Activated CD4-positive, alpha-beta T cell treated with anti-CD3 and anti-CD28 coated beads for 24 hours (primary cell): ENCODE measurements at places on chromosomes 3 and 15.

- DNase-seq = no peak
Observed at GRCh38 chr3:99159220-99159762, 257.8 kb upstream of the DCBLD2 start.

DNA sequence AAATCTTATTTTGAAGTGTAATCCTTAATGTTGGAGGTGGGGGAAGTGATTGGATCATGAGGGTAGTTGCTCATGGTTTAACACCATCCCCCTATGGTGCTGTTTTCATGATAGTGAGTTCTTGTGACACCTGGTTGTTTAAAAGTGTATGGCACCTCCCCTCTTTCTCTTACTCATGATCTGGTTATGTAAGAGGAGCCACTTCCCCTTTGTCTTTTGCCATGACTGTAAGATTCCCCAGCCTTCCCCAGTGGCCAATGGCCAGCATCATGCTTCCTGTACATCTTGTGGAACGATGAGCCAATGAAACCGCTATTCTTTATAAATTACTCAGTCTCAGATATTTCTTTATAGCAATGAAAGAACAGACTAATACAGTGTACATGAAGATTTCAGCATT is 39.8 kb upstream of the GMNC start:
- no peak for DNase-seq

DNA sequence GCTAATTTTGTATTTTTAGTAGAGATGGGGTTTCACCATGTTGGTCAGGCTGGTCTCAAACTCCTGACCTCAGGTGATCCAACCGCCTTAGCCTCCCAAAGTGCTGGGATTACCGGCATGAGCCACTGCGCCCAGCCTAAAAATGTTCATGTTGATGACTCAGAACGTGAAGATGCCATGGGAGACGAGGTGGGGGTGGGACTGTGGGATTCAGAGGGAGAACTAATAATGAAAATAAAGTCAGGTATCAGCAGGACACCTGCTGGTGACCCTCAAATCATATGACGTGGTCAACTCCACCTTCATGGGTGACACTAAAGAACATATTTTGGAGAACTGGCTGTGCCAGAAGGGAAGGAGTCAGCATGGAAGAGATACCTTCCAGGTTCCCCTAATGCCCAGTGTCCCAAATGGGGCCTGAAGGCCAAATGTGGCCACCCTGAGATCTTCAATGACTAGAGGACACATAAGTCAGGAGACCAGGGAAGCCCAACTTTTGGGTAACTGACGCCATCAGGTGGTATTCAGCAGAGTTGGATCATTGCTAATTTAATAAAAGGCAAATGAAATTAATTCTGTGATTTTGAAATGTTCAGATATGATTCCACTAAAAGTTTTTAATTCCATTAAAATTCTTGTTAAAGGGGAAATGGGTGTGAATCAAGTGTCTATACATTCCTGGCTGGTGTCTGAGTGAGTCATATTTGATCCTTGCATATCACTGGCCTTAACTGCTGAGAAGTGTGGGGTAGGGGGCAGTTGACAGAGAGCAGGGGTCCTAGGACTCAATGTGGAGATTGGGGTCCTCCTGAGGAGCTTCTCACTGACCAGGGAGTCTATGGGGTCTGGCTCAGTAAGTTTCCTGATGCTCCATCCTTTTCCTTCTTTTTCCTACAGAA is 88.6 kb upstream of the GSK3B start:
- no peak for DNase-seq

DNA sequence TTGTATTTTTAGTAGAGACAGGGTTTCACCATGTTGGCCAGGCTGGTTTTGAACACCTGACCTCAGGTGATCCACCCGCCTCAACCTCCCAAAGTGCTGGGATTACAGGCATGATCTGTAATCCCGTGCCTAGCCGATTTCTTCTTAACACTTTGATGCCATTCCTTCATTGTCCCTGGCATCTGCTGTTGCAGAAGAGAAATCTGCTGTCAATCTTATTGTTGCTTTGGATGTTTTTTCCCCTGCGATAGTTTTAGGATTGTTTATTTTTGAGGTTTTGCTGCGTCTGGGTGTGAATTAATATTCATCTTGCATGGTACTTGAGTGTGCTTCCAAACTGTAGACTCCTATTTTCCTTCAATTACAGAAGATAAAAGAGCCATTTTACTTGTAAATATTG is 99.4 kb upstream of the ADAMTSL3 start:
- no peak for DNase-seq

GRCh38 chr3:33171580-33171979 is 47.0 kb downstream of the SUSD5 start:
- DNase-seq = no peak

GRCh38 chr15:101145362-101145761 is 106.5 kb downstream of the CHSY1 start:
- DNase-seq = no peak

GRCh38 chr15:84833447-84834228 is 16.5 kb downstream of the ALPK3 start:
- no peak for DNase-seq

GRCh38 chr15:68495221-68495950 is 63.4 kb upstream of the ITGA11 start:
- DNase-seq = no peak

GRCh38 chr3:150127011-150127490 is 156.4 kb upstream of the PFN2 start:
- no peak for DNase-seq

- DNase-seq = no peak
Observed at GRCh38 chr15:36210426-36210825, 369.0 kb upstream of the CDIN1 start.

- DNase-seq = no peak
Observed at GRCh38 chr3:152399374-152399773, 130.6 kb downstream of the MBNL1 start.

- no peak for DNase-seq
Observed at GRCh38 chr3:45887285-45887684, 942 bp downstream of the CCR9 start.

- no peak for DNase-seq
Observed at GRCh38 chr3:177590826-177591225, 393.5 kb upstream of the TBL1XR1 start.

DNA sequence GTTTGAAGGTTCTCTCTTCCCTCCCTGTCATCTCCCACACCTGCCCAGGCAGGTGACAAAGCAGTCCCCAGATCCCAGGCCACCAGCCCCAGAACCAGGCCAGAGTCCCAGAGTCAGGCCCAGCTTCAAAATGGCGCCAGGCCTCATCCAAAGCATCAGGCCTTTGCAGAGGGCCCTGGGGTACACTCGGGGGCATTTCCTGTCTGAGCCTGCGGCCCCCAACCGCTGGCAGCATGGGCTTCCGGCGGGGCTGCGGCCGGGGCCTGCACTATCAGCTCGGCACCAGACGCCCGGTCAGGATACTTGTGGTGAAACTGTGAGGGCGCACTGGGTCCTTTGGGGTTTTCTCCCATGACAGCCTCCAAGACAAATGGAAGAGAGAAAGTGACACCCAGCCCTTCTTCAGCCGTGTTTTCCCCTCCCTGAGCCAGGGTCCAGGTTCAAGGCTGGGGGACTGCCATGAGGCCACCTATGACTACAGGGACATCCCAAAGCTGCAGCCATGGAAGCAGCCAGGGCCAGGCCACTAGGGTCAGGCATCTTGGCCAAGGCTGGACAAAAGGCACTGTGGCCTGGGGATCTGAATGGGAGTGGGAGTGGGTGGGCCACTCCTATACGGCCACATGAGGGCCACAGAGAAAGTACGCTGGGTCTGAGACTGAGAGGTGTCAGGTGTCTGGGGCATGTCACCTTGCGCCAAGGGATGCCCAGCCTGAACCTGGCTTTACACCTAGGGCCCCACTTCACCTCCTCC is 33.9 kb downstream of the RPN1 start:
- DNase-seq = no peak

DNA sequence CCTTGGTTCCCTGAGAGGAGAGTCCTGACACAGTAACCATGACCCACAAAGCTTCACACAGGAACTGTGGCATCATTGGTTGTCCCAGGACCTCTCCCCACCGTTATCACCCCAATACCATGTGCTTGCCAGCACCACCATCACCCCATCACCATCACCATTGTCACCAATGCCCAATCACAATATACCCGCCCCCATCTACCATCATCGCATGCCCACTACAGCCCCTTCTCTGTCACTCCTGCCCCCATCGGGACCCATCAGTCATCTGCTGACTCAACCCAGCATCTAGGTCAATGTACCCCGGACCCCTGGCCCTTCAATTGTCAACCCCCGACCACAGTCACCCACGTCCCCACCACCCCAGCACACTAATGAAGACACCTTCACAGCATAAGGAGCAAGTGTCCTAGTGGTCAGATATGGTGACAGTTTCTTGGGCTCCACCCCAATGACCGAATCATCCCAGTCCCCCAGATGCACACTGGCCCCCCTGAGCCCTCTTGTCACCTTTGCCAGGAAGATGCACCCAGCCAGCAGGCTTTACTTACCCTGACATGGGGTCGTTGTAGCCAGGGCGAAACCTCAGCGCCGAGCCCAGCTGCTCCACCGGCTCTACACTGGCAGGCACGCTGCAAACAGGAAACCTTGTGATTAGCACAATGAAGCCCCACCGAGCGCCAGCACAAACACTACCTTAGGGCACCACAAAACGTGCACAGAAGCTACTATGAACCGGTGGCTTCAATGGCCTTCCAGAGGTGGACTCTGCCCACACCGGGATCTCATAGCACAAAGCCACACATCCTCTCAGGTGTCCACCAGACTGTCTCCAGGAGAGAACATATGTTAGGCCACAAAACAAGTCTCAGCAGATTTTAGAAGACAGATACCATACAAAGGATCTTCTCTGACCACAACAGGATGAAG is 25.1 kb downstream of the SHISA5 start:
- no peak for DNase-seq

GRCh38 chr3:31817411-31817966 is 163.6 kb downstream of the OSBPL10 start:
- DNase-seq = no peak
